Ureter (tissue), 1 donor: ENCODE measurements at places on chromosomes 5 and 9. TPM values are rescaled to one million over a fixed set of nuclear protein-coding genes. Genes with fewer than 3 reads are reported as not detected.

- no peak for DNase-seq
These were observed 259.0 kb downstream of the GADD45G start for GRCh38 chr9:89863837-89864236.

DNA sequence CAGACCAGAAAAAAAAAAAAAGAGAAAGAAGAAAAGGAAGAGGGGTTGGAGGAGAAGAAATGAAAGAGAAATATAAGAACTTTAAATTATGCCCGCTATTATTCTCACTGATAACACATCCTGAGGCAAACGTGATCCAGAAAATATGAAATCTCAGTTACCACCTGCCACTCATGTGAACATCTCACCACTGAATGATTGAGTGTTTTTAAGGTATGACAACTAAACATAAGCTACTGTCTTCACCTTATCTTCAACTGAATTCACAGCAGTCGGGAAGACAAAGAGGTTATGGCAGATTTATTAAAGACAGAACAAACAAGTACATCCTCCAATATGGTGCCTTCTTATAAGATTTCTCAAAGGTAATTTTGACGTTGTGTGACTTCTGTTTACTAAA, 327.9 kb downstream of the TMEM161B start:
- no peak for DNase-seq

GRCh38 chr9:75065510-75065909, 22.4 kb downstream of the NMRK1 start:
- DNase-seq = no peak

GRCh38 chr5:172727551-172727950, 43.4 kb downstream of the DUSP1 start:
- no peak for DNase-seq

GLRA1 gene
- not detected for total RNA-seq

CD180 gene
- 2.1 TPM for total RNA-seq

DNA sequence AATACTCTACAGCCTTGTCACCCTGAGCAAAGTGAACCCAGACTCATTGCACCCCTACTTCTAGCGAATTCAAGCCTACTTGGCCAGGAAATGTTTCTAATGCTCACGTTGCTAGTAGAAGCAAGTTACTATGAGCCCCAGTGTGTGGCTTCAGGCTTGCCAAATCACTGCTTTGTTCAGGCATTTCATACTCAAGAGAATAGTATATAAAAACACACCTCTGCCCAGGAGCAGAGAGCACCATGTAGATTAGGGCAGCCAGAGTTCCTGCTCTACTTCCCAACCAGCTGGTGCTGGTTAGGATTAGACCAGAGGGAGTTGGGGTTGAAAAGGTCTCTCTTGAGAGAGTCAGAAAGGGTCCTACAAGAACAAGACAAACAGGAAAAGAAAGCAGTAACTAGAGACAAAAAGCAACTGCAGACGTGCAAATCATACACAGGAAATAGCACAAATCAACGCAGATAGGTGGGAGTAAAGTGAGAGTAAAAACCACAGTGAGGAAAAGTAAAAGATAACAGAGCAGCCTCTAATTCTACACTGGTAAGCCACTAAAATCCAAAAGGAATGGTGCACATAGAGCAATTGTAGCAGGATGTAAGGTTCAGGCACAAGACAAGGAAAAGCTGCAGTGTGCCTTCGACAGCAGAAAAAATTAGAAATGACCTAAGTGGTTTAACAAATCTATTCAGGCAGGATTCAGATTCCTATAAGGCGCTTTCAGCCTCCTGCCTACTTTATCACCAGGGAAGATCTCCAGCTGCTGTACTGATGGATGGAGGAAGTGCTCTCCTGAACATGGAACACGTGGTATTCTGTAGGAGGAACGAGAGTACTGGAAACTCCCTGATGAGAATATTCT, 49.6 kb upstream of the KIF2A start:
- DNase-seq = no peak

- no peak for DNase-seq
These were observed 9.4 kb downstream of the LCN12 start for GRCh38 chr9:136961279-136962065.

DNA sequence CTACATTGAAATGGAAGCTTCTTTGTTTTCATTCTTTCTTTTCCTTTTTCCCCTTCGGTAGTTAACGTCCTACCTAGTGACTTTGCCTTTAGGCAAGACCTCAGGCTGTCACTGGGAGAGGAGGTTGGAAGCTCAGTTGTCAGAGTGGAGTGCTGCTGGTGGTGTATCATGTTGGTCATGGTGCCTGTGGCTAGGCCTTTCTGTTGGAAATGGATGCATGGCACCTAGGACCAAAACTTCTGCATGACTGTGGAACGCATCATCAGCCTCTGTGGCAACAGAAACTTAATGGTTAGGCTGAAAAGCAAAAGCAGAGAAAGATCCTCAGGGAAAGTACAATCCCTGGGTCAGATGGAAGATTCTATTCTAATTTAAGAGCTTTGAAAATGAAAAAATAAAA, 57.9 kb downstream of the OSTF1 start:
- no peak for DNase-seq

GRCh38 chr9:111197256-111197655, 132.8 kb downstream of the OR2K2 start:
- DNase-seq = no peak

HMCN2 gene
- total RNA-seq = 9.5 TPM

SELENOP gene
- total RNA-seq = 87.8 TPM

DNA sequence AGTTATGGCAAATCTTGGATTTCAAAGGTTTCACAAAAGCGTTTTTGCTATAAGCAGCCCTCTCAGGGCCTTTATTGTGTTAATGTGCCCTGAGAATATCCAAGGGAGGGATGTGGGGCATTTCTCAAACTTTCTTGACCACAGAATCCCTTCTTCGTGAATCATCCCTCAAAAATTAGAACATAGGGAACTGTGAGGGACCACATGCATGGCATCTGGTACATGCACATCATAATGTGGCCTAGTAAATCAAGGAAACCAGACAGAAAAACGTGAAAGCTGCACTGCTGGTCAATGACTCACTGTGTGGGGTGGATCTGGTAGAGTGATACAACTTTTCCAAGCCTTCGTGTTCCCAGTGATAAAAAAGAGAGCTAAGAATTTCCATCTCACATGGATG, 22.4 kb downstream of the DDX31 start:
- DNase-seq = no peak

STOM gene
- total RNA-seq = 191 TPM

DNA sequence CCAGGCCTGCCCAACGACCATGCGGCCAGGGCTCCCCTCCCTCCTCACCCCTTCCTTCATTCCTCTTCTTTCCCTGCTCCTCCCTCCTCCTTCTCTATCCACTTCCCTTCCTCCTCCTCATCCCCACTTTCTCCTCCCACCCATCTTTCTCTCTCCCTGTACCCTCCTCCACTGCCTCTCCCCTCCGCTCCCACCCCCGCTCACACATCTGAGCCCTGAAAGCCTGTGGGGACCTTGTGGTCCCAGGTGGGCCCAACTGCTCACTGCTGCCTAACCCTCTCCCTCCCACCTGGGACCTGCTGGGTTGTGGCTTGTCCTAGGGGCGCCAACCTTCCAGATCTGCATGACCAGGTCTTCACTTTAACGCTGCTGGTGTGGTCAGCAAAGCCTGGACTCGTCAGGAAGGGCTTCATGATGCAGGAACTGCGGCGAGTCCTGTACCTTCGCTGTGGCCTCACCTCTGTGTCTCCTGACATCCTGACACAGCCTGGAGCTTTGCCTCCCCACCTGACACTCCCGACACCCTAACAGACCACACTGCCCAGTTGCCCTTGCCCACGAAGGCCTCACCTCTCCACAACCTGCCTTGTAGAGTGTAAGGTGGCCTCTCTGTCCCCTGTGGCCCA, 34.6 kb downstream of the C5orf15 start:
- no peak for DNase-seq

CFAP77 gene
- not detected for total RNA-seq

DNA sequence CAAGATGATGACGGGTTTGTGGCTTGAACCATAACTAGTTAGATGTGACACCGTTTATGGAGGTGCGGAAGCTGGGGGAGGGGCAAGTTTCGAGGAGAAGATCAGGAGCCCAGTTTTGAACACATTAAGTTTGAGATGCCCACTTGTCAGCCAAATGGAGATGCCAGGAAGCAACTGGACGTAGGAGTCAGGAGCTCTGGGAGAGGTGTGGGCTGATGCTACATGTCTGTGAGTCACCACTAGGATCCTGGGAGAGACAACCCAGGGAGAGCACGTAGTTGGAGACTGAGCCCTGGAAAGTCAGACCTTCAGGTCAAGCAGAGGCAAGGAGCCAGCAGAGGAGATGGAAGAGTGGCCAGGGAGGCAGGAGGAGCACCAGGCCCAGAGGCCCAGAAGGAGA, 48.8 kb upstream of the SLC25A51 start:
- no peak for DNase-seq

GRCh38 chr5:2900360-2900759, 148.9 kb upstream of the IRX2 start:
- DNase-seq = no peak

DNA sequence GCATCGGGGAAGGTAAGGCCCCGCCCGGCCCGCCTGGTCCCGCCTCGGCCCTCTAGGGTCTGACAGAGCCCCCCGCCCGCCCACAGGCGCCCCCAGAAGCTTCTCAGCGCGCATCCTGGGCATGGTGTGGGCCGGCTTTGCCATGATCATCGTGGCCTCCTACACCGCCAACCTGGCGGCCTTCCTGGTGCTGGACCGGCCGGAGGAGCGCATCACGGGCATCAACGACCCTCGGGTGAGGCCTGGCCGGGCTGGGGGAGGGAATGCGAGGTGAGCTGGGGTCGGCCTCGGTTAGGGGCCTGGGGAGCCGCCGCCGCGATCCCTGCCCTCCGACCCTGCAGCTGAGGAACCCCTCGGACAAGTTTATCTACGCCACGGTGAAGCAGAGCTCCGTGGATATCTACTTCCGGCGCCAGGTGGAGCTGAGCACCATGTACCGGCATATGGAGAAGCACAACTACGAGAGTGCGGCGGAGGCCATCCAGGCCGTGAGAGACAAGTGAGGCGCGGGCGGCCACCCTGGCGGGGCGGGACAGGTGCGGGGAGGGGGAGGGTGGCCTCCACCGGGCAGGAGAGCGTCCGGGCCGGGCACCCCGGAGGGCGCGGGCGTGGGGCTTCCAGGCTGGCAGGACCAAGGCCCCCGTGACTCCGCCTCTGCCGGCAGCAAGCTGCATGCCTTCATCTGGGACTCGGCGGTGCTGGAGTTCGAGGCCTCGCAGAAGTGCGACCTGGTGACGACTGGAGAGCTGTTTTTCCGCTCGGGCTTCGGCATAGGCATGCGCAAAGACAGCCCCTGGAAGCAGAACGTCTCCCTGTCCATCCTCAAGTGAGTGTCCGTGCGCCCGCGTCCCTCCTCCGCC, 7.1 kb downstream of the LRRC26 start:
- DNase-seq = no peak

DNA sequence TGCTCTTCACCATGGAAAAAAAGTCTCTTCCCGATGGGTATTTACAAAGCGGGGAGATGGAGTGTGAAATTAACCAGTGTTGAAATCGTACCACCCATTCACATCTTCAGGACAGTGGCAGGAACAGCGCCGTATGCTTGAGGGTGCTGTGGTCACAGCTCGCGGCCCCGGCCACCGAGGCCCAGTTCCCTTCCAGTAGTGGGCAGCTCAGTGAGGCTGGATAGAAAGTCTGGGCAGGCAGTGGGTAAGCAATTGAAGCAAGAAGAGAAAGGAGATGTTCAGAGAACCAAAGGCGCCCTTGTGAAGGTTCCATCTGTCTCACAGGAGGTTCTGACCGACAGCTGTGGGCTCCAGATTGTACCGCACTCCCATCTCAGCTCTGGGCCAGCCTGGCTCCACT, 59.1 kb downstream of the SECISBP2 start:
- no peak for DNase-seq

- DNase-seq = no peak
These were observed 297.0 kb upstream of the KLF4 start for GRCh38 chr9:107786561-107786960.
